GM20000 (cell line): ENCODE measurements at places on chromosomes 7 and 10.

GRCh38 chr7:46881507-46882127 lies 700.3 kb downstream of the TNS3 start:
- no peak for DNase-seq

- DNase-seq: no peak
Observed at GRCh38 chr7:155839461-155839860, 27.2 kb upstream of the SHH start.

GRCh38 chr7:104895522-104896236 lies 118.3 kb upstream of the KMT2E start:
- DNase-seq: no peak

- DNase-seq: no peak
Observed at GRCh38 chr10:62044566-62044965, 143.1 kb downstream of the ARID5B start.

DNA sequence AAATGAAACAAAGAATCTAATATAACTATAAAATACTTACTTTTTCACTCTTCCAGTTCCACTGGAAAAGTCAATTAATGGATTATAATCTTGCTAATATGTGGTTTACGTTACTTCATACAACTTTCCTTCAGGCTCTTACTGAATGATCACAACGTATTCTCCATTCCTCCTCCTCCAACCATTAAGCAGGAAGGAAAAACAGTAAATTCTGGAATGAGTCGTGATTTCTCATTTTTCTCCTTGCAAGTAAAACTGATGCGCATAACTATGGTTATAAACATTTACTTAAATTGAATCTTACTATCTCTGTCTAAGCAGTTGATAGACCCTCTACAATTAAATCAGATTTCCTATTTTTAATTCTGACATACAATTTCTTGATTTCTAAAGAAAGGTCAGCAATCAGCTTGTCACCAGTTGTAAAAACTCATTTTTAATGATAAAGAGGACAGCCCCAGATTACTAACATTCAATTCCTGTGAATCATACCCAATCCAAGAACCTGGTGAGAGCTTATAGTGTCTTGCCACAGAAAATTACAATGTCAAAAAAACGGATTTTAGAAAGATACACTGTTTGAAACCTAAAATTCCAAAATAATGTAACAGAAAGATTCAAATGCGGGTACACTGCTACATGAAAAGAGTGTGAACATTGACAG lies 64.3 kb downstream of the EZH2 start:
- DNase-seq: no peak

- DNase-seq: peak; percentile 65
Observed at GRCh38 chr10:72087392-72087968, 871 bp downstream of the SPOCK2 start.

DNA sequence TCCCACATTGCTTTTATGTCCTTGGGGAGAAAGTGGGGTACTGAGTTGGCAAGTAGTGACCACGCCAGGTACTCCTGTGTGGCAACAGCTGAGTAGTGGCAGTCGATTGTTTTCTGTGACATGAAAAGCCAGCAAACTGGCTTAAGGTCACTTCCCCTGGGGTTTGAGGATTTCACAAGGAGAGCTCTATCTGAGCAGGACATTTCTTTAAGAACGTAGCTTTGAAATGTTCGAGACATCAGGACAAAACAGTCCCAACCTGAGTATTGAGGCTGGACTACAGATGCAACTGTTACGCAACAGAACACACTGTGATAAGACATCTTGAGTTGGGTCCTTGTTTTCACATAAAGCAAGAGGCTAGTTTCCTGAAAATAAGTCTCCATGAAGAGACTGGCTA lies 146.7 kb upstream of the KLF14 start:
- DNase-seq: no peak

DNA sequence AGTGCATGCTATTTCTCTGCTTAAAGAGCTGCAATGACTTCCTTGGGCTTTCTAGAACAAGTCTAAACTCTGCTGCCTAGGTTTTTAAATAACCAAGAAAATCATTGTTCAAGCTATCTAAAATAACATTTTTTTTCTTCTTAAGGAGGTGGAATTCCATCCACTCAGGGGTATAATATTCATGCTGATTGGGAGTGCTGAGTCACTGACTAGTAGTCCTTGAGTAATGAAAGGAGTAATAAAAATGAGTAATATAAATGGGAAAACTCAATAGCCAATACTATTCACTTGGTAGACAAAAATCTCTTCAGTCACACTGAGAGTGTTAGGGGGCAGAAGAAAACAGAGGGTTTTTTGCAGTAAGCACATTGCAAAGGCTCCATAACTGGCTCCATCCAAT lies 72.0 kb downstream of the GFRA1 start:
- no peak for DNase-seq

GRCh38 chr7:124780608-124781007 lies 15.0 kb upstream of the GPR37 start:
- DNase-seq: no peak

GRCh38 chr10:22651276-22651980 lies 63.0 kb downstream of the PIP4K2A start:
- DNase-seq: no peak

DNA sequence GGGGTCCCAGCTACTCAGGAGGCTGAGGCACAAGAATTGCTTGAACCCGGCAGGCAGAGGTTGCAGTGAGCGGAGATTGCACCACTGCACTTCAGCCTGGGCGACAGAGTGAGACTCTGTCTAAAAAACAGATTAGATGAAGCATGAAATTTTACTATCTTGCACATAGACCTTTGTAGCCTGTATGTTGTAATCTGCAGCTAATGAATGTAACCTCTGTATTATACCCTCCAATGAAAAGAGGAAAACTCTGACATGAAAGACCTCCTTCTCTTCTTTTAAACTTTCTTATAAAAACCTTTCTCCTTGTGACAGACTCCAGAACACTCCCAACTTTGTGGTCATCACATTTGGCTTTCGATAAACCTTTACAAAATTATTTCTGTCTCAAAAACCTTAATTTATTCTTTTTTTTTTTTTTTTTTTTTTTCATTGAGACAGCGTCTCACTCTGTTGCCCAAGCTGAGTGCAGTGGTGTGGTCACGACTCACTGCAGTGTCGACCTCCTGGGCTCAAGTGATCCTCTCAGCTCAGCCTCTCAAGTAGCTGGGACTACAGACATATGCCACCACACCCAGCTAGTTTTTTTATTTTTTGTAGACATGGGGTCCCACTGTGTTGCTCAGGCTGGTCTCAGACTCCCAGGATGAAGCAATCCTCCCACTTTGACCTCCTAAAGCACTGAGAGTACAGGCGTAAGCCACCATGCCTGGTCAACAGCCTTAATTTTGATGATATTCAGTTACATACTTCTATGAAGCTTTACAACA lies 97.4 kb downstream of the SVOPL start:
- DNase-seq: no peak

- DNase-seq: no peak
Observed at GRCh38 chr7:94095316-94096009, 91.3 kb upstream of the BET1 start.

GRCh38 chr10:23034790-23035189 lies 60.6 kb upstream of the MSRB2 start:
- no peak for DNase-seq
